ENCODE measurements at places on chromosomes 12 and 14. TPM values are rescaled to one million over a fixed set of nuclear protein-coding genes. Genes with fewer than 3 reads are reported as not detected.
A peak's percentile ranks its signal among the peaks of the same experiment; 100 is the strongest.

DNA sequence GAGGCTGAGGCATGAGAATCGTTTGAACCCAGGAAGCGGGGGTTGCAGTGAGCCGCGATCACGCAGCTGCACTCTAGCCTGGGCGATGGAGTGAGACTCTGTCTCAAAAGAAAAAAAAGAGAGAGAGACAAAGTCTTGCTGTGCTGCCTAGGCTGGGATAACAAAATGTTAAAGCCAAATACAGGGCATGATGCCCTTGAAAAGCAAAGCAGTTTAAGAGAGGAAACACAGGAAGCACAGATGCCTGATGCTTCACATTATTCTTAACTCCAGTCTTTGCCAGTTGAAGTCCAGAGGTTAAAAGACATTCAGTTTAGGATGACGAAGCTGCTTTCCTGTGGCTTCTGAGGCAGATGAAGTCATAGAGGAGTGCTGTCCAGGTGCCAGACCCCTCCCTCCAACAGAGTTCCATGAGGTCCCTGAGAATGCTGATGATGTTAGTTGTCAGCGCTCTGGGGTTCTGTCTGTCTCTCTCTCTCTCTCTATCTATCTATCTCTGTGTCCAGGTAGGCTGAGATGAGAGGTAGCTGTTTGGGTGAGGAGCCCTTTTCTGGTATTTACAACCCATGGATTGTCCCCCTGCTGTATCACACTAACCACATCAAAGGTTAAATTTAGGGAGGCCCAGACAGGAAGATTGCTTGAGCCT, 4.9 kb upstream of the MRPL52 start:
- H3K4me3 ChIP-seq = no peak overlapping the region
- peaks cover 11% of the 10 kb centered on the region for H3K4me1 ChIP-seq
- H3K27me3 ChIP-seq = no peaks in the 10 kb centered on the region
- no peak for DNase-seq
- H3K36me3 ChIP-seq = no peaks in the 10 kb centered on the region
- no peak overlapping the region for H3K27ac ChIP-seq

Gene SLC10A1
- total RNA-seq = not detected

- H3K27ac ChIP-seq = no peak overlapping the region
- H3K4me1 ChIP-seq = no peaks in the 10 kb centered on the region
- no peaks in the 10 kb centered on the region for H3K27me3 ChIP-seq
- H3K36me3 ChIP-seq = no peaks in the 10 kb centered on the region
- no peak overlapping the region for H3K4me3 ChIP-seq
- no peak for DNase-seq
These were observed 203.0 kb downstream of the RBM19 start for GRCh38 chr12:113762882-113763816.

- no peak overlapping the region for H3K27ac ChIP-seq
- H3K27me3 ChIP-seq = no peaks in the 10 kb centered on the region
- no peak for DNase-seq
- H3K36me3 ChIP-seq = no peaks in the 10 kb centered on the region
- H3K4me1 ChIP-seq = peaks cover 4% of the 10 kb centered on the region
These were observed 18.5 kb downstream of the GLTP start for GRCh38 chr12:109861689-109862314.

DNA sequence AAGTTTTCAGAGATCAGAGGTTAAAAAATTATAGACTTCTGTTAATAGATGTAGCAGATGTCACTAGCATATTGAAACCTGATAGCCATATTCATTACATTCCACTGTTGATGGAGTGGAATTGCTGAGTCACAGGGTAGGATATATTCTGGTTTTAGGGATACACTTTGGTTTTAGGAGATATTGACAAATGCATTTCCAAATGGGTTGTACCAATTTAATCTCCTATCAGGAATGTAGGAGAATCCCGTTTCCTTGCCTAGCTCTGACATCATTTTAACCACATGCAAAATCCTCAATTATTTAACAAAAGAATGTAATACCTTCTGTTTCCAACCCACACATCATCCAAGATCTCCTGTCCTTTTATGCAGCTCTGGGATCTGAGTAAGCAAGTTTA, 30.7 kb upstream of the ESR2 start:
- no peak overlapping the region for H3K4me3 ChIP-seq
- no peak for DNase-seq
- H3K4me1 ChIP-seq = no peaks in the 10 kb centered on the region
- H3K36me3 ChIP-seq = no peaks in the 10 kb centered on the region
- no peaks in the 10 kb centered on the region for H3K27me3 ChIP-seq
- H3K27ac ChIP-seq = no peak overlapping the region

Gene PTPRO
- 0.52 TPM for total RNA-seq

Gene KRT71
- not detected for total RNA-seq

- no peaks in the 10 kb centered on the region for H3K36me3 ChIP-seq
- no peak overlapping the region for H3K27ac ChIP-seq
- no peak overlapping the region for H3K4me3 ChIP-seq
- H3K4me1 ChIP-seq = no peaks in the 10 kb centered on the region
- no peaks in the 10 kb centered on the region for H3K27me3 ChIP-seq
These were observed 233.4 kb downstream of the IPO8 start for GRCh38 chr12:30462249-30462648.

Gene TSPAN8
- not detected for total RNA-seq

DNA sequence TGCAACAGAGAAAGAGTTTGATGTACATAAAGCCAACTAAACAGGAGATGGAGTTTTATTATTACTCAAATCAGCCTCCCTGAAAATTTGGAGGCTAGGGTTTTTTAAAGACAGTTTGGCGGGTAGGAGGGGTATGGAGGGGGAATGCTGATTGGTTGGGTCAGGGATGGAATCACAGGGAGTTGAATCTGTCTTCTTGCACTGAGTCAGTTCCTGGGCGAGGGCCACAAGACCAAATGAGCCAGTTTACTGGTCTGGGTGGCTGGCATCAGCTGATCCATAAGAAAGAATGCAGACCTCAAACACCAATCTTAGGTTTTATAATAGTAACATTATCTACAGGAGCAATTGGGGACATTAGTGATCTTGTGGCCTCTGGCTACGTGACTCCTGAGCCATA, 64.9 kb downstream of the RIN3 start:
- H3K27me3 ChIP-seq = no peaks in the 10 kb centered on the region
- no peaks in the 10 kb centered on the region for H3K36me3 ChIP-seq
- no peak for DNase-seq
- H3K4me3 ChIP-seq = no peak overlapping the region

DNA sequence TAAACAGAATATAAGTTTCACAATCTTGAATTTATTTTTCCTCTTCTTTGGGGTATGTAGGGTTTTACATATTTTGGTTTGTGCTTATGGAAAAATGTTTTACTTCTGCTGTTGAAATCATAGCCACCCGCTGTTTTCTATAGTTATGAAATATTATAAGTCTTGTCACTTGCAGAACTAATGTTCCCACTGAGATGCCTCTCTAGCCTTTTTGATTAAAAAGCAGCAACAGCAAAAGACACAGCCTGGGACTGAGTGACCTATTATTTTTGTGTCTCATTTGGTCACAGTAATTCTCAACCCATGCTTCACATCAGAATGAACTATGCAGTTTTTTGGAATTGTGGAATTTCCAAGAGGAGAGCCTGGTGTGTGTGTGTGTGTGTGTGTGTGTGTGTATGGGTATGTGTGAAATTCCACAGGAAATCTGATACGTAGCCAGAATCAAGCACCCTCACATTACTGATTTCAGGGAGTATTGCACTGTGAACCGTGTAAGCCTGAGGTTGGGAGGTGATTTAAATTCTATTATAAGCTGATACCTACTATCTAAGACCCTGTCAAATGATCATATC, 55.7 kb upstream of the FRMD6 start:
- H3K4me3 ChIP-seq = no peak overlapping the region
- DNase-seq = no peak
- H3K36me3 ChIP-seq = no peaks in the 10 kb centered on the region
- H3K27me3 ChIP-seq = no peaks in the 10 kb centered on the region

Gene STON2
- total RNA-seq = 62.9 TPM

Gene TAS2R42
- total RNA-seq = not detected

DNA sequence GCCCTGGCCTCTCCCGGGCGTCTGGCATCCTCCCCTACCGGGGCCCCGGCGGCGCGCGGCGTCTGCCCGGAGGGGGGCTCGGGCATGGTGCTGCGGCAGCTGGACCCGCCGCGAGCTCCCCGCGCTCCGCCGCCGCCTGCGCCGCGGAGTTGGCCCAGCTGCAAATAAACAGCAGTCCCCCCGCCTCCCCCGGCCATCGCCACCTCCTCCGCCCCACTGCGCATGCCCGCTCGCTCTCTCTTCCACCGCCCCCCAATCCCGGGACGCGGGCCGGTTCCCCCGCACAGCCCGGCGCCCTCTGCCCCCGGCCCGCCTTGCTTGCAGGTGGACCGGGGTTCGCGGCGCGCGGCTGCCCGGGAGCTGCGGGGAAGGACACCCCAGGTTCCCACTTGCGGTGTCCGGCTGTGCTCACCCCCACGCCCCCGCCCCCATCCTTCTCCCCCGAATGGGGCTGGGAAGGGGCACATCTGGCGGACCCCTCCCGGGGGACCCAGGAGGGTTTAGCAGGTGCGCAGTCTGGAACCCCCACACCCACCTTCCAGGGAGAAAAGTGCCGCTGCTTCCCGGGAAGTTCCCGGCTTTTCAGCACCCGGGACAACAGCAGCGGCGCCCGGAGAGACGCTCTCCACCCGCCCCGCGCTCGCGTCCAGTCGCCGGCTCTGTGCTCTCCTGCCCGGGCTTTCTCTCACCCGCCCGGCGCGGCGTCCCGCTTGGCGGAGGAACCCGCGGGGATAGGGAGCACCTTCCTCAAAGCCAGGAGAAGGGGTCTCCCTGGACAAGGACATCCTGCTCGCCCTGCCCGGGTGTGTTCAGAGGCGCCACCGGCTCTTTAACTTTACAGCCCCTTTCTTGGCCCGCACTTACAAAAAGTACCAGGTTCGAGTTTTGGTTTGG, at the start of gene TMTC1:
Gene TMTC1 (minus strand): TSS at position 170 of the 894 bp plus-strand sequence. CDS start 191 bp downstream, outside the sequence.
- no peak within 1 kb of the TSS for H3K27ac ChIP-seq
- peaks cover 12% of the 10 kb centered on the region for H3K36me3 ChIP-seq
- peak within 1 kb of the TSS; percentile 89 for H3K4me3 ChIP-seq

Gene CNTN1
- 6.5 TPM for total RNA-seq

- no peak for DNase-seq
- no peak overlapping the region for H3K4me3 ChIP-seq
- H3K36me3 ChIP-seq = no peaks in the 10 kb centered on the region
- no peak overlapping the region for H3K27ac ChIP-seq
- no peaks in the 10 kb centered on the region for H3K4me1 ChIP-seq
These were observed 5.5 kb downstream of the KRT5 start for GRCh38 chr12:52514471-52515318.

DNA sequence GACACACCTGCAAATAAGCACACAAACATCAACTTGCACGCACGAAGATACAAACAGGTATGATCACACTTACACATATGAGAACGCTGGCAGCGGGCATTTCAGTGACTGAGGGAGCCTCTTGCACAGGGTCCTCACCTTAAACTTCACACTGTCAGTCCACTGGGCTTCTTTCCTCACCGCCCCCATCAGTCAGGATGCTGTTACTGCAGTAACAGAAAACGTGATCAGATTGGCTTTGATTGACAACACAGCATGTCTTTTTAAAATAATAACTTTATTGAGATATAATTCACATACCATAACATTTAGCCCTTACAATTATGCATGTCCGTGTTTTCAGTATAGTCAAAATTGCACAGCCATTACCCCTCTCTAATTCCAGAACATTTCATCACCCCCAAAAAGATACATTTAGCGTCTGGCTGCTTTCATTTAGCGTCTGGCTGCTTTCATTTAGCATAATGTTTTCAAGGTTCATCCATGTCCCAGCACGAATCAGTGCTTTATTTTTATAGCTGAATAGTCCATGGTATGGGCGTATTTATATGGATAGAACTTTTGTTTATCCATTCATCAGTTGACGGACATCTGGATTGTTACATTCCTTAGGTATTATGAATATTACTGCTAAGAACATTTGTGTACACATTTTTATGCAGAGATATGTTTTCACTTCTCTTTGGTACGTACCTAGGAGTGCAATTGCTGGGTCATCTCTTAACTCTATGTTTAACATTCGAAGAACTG, 8.4 kb downstream of the CCDC197 start:
- no peak overlapping the region for H3K27ac ChIP-seq
- no peak overlapping the region for H3K4me3 ChIP-seq
- H3K4me1 ChIP-seq = no peaks in the 10 kb centered on the region
- H3K36me3 ChIP-seq = no peaks in the 10 kb centered on the region

Gene ADAM21
- total RNA-seq = not detected
